ENCODE measurements at places on chromosomes 1 and 21.

- DNase-seq = no peak
Measured at GRCh38 chr1:208533746-208534598, 289.8 kb upstream of the PLXNA2 start.

GRCh38 chr21:27954543-27955165 lies 987.8 kb upstream of the ADAMTS5 start:
- no peak for DNase-seq

DNA sequence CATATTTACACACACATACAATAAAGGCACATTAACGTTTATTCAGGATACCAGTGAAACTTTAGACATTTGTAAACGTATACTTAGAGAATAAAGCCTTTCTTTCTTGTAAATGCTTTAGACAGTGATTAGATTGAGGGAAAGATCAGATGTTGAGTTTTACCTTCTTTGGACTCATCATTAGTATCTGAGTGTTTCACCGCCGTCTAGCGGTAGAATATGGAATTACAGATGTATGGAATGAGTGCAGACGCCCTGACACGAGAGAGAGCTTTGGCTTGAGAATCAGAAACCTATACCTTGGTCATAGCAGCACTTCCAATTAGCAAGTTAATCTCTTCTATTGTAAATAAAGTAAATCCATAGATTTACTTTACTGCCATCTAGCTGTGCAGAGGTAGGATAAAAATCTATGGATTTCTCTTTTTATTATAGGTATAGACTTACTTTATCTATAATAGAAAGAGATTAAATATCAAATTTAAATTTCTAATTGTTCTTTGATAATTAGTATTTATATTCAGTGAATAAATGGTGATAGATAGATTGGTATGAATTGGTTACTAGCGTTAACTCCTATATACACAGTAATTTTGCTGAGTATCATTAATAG lies 12.6 kb downstream of the FLG2 start:
- DNase-seq = no peak

DNA sequence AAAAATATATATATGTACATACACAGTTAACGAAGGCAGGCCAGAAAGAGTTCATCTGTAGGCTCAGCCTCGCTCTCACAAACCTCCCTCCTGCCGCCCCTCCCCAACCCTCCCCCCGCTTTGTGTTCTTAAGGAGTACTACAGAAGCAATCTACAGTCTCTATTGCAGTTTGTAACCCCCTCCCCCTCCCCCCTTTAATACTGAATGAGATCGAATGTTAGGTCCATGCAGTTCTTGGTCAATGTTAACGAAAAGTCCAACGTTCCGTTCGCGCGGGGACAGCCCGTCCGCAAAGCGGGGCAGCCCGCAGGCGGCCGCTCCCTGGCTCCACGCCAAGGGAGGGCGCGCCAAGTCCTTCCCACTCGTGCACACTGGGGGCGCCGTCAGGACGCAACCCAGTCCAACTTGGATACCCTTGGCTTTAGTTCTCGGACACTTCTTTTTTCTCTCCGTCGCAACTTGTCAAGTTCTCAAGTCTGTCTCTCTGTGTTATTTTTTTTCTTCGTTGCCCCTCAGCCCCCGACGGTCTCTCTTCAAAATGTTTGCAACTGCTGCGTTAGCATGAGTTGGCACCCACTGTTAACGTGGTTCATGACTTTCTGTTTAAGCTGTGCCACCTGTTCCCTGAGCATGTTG lies 2.2 kb downstream of the JUN start:
- DNase-seq = peak; percentile 16

DNA sequence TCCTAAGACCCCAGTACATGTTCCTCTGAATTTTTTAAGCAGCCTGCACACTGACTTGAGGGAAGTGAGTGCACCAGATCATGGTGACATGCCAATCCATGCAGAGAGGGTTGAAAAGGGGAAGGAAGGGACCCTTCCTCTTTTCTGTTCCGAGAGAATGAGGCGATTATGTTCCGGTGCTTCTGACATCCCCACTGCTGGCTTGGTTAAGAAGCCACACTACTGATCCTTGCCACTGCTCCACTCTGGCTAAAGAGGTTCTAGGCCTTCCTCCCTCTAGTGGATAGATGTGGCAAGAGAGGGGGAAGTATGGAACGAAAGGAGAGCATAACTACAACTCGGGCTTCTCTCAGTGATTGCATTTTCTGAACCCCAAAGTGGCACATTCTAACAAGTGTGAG lies 1.8 kb upstream of the CYB5R1 start:
- no peak for DNase-seq
